ENCODE measurements at places on chromosomes 1 and 21.

GRCh38 chr1:233599542-233600073 is 14.3 kb upstream of the KCNK1 start:
- no peak for DNase-seq

GRCh38 chr1:58047265-58047858 is 499.2 kb downstream of the OMA1 start:
- DNase-seq: peak; percentile 33

GRCh38 chr1:29390491-29391361 is 154.4 kb downstream of the PTPRU start:
- DNase-seq: no peak

DNA sequence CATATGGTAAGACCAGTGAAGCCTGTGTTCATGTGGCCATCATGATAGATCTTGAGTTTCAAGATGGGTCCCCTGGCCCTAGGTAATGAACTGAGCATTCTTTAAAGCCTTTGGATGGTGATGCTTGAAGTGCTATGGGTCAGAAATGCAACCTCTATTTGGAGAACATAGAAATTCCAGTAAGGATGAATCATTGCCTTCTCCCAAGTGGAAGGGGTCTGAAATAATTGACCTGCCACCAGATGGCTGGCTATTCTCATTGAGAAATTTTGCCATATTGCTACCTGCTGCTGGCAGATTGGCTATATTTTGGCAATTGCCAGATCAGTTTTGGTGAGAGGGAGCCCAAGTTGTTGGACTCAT is 739 bp upstream of the IFI6 start:
- DNase-seq: no peak

- DNase-seq: peak; percentile 28
Measured at GRCh38 chr1:40344597-40344996, 27.5 kb upstream of the COL9A2 start.

DNA sequence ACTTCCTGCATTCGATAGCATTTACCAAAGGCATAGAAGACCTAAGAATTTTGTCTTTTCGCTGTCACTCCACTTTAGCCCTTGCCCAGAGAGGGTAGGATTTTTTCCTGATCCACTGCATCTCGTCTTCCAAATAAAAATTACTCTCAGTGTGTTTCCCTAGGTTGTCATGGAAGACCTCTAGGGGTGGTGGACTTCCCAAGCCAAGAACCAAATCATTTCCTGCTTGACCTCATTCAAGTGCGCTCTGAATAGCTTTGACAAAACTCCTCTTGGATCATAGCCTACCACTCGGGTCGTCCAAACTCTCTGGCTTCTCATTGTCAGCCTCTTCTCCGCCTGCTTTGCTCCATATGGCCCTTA is 431 bp upstream of the C1orf52 start:
- no peak for DNase-seq

- DNase-seq: no peak
Measured at GRCh38 chr21:41651406-41651805, 115.4 kb downstream of the RIPK4 start.

DNA sequence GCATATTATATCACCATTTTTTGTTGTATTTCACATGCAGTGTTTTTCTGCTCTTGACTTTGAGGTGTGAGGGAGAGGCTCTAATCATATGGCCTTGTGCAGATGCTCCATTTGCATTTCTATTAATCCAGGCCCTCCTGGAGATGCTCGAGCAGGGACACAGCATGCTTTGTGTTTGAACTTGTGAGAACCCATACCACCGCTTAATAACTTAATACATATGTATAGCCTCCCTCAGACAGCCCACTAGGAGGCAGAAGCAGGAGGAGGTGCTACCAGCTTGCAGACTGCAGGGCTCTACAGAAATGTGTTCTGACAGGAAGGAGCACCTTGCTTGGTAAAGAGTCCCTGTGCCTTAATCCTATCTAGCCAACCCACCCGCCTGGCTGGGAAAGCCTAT is 155.2 kb downstream of the BARHL2 start:
- DNase-seq: no peak

DNA sequence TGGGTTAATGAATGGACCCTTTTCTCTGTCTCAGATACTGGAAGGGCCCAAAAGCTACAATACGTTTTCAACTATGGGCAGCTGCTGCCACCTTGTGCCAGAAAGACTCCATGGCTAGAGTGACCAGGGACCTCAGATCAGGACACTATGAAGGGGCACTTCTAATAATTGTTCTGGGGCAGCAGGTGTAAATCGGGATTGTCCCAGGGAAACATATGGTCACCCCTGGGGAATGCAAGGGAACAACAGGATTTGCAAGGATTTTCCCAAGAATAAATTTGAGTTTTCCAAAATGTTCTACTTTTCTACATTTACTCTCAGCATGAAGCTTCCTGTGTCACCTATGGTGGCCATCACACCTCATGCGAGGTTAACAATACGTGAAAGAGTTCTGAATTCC is 12.0 kb upstream of the FCAMR start:
- DNase-seq: peak; percentile 58

DNA sequence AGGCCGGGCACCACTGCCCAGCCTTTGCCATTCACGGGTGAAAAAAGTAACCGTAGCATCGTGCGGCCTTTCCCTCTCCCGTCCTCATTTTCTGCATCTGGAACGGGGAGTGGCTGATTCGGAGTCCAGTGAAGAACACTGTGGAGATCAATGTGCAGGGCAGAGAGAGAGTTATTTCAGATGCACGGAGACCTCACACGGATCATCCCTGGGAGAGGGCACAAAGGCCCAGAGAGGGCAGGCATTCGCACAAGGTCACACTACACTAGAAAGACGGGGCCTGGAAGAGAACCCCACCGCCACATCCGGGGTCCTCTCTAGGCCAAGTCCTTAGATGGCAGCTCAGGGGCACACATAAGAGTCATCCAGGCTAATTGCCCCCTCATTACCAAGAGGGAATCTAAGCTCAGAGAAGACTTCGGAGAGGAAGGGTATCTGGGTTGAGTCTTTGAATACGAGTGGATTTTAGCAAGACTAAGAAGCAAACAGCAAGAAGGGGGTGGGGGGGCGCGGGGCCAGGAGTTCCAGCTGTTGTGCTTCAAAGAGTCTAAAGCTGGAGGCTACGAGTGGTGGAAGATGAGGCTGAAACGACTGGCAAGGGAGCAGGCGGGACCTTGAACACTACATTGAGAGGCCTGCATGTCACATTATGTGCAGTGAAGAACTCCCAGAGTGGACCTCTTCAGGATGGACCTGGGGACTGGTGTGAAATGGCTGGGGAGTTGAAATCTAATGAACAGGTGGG is 857 bp downstream of the GPX7 start:
- DNase-seq: peak; percentile 12

DNA sequence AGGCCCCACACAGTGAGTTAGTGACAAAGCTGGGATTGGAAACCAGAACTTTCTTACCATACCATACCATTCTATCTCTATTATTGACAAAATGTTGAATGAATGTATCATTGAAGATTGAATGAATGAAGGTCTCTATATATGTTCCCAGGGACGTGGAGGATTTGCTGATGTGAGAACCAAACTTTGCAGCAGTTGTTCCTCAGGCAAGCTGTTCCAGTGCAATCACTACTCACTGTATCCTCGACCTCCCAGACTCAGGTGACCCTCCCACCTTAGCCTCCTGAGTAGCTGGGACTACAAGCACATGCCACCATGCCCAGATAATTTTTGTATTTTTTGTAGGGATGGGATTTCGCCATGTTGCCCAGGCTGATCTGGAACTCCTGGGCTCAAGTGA is 11.6 kb upstream of the LIN28A start:
- no peak for DNase-seq

GRCh38 chr1:101257500-101258325 is 20.9 kb downstream of the S1PR1 start:
- no peak for DNase-seq

DNA sequence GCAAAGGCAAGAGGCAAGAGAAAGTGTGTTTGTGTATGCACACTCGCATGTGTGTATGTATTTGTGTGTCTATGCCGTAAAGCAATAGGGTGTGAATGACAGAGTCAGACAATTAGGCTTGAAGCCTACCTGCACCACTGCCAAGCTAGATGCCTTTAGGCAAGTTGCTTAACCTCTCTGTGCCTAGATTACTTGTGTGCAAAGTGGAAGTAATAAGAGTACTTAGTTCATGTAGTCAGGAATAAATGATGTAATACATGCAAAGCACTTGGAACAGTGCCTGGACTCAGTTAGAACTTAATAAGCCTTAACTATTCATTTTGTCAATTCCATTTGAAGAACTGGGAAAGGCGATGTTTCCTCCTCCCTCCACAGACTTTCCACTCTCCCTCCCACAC is 31.7 kb downstream of the LAMB3 start:
- no peak for DNase-seq

DNA sequence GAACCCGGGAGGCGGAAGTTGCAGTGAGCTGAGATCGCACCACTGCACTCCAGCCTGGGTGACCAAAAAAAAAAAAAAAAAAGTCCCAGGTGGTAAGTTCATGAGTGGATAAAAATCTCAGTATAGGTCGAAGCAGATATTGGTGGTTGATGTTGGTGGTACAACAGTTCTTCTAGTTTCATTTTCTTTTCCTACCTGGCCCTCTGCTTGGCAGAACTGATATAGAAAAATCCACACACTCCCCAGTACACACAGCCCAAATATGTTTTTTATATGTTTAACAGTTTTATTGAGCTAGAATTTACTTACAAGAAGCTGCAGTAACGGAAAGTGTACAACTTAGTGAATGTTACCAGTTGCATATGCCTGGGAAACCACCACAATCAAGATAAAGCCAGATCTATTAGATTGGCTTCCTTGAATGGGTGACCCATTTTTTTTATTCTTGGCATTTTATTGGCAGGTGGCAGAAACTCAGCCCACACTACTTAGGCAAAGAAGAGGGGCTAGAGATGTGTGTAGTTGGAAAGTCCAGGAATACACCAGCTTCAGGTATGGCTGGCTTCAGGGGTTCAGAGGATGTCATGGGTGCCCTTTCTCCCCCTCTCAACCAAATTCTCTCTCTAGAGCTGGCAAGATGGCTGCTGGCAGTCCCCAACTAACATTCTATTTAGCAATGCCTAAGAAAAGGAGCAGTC is 118.3 kb upstream of the SLC25A33 start:
- no peak for DNase-seq

- no peak for DNase-seq
Measured at GRCh38 chr21:26412885-26413284, 160.2 kb downstream of the CYYR1 start.

DNA sequence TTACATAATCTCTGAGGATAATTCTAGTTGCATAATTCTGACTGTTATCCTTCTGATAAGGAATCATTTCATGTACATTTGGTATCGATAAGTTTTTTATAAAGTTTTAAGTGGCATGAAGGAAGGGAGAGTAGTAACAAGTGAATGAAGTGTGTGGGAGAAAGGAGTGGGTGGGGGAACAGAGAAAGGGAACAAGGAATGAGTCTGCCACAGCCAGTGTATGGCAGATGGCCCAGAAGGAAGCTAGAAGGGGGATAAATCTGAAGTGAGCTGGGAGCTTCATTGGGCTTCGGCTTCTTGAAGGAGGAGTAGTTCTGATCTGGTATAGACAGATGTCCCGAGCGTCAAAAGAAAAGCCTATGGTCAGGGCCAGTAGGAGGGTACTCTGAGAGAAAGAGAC is 18.6 kb downstream of the ZBTB40 start:
- DNase-seq: no peak

DNA sequence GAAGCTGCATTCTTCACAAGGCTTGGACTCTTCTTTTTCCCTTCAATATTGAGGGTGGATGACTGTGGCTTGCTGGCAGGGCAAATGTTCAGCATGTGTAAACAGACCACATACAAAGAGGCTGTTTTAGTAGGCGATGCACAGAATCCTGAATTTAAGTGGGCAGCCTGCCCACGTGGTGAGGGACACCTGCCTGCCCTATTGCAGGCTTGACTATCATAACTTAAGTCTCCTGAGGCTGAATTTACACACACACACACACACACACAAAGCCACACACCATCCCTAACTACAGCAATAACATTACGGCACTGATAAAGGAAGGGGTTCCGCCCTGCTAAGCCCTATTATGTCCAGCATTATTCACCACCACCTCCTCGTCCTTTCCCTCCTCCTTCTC is 15.9 kb downstream of the SYT2 start:
- no peak for DNase-seq

GRCh38 chr1:193143285-193143684 is 21.5 kb downstream of the CDC73 start:
- no peak for DNase-seq

- no peak for DNase-seq
Measured at GRCh38 chr1:1547476-1547875, 7.1 kb upstream of the TMEM240 start.

DNA sequence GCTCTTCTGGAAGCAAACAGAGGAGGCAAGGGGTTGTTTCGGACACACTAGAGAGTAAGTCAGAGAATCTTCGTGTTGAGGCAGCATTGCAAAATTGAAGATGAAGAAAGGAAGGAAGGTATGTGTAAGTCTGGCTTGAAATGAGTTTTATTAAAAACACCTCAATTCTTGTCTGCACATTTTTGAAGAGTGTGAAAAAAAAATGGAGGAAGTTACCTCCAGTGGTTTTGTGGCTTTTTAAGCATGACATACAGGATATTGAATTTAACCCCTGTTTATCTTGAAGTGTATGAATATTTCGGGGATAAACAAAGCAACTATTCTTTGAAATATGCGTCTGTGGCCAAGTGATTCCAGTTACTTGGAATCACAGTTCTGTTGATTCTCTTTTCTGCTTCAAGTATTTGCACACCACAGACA is 203.2 kb upstream of the SGIP1 start:
- no peak for DNase-seq

DNA sequence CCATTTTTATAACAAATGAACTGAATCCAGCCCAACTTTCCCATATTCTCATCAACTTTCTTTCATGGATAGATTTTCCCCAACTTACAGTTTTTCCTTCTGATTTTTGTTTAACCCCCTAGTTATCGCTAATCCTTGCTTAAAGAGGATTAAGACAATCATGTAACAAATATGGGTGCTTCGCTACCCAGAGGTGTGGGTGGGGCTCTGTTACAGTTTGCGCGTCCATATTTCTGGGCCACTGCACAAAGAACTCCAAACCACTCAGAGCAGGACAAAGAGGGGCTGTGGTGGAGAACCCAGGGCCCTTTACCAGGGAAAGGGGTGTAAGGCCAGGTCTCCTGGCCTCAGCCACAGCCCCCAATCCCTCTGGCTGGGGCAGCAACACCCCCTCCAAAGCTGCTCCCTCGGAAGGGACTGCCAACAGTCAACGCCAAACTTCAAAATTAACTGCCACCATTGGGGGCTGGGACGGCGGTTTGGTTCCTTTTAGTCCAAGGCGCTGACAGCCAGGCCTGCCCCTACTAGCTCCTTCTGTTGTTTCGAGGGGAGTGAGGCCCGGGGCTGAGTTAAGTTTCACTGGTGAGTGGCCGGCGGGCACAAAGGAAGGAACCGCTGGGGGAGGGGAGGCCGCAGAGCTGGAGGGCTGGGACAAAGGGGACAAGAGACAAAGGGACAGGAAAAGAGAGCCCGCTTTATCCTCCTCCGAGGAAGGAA is 27.9 kb downstream of the SSBP3 start:
- no peak for DNase-seq
